ENCODE measurements at places on chromosomes 2 and 18. TPM values are rescaled to one million over a fixed set of nuclear protein-coding genes. Genes with fewer than 3 reads are reported as not detected.
A peak's percentile ranks its signal among the peaks of the same experiment; 100 is the strongest.

DNA sequence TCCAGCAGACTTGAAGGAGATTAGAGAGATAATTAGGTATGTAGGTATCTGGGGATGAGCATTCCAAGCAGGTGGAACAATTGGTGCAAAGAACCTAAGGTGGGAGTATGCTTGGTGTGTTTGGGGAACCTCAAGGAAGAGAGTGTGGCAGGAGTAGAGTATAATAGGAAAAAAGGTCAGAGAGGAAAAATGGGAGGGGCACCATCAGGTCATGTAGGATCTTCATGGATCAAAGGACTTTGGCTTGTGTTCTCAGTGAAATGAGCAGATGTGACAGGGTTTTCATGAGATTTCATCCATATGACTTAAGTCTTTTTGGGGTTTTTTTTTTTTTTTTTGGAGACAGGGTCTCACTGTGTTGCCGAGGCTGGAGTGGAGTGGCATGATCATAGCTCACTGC, 47.3 kb downstream of the RBBP8 start:
- no peak for DNase-seq
- no peaks in the 10 kb centered on the region for H3K27me3 ChIP-seq
- H3K4me3 ChIP-seq, result no peak overlapping the region
- H3K36me3 ChIP-seq, result peaks cover 37% of the 10 kb centered on the region
- H3K4me1 ChIP-seq, result peaks cover 19% of the 10 kb centered on the region

DNA sequence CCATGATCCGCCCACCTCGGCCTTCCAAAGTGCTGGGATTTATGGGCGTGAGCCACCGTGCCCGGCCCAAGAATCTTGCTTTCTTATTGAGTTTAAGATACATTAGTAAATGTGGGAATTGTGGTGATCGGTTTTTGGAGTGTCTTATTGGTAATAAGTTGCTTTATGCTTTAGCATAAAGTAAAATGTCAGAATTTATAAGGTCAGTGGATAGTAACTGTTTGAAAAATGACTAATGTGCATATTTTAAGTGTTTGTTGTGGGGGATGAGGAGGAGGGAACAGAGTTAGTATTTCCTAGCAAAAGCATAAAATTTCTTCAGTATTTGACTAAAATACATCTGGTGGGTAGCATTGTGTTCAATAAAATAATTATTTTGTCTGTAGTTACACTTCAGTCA, 77.4 kb downstream of the SLC39A10 start:
- no peak for DNase-seq
- no peak overlapping the region for H3K4me3 ChIP-seq
- H3K4me1 ChIP-seq, result no peaks in the 10 kb centered on the region
- no peaks in the 10 kb centered on the region for H3K27me3 ChIP-seq

- peaks cover 71% of the 10 kb centered on the region for H3K4me1 ChIP-seq
- H3K36me3 ChIP-seq, result peaks cover 58% of the 10 kb centered on the region
- peak within 1 kb of the TSS; percentile 93 for H3K4me3 ChIP-seq
- peak; percentile 57 for DNase-seq
- H3K27me3 ChIP-seq, result no peaks in the 10 kb centered on the region
- H3K27ac ChIP-seq, result peak within 1 kb of the TSS; percentile 100
These were observed at the start of gene CTLA4 for GRCh38 chr2:203867561-203868200. CTLA4 (plus strand) TSS chr2:203867771; CDS start chr2:203867943, 172 bp downstream.

Gene C2orf66
- 0.25 TPM for total RNA-seq

DNA sequence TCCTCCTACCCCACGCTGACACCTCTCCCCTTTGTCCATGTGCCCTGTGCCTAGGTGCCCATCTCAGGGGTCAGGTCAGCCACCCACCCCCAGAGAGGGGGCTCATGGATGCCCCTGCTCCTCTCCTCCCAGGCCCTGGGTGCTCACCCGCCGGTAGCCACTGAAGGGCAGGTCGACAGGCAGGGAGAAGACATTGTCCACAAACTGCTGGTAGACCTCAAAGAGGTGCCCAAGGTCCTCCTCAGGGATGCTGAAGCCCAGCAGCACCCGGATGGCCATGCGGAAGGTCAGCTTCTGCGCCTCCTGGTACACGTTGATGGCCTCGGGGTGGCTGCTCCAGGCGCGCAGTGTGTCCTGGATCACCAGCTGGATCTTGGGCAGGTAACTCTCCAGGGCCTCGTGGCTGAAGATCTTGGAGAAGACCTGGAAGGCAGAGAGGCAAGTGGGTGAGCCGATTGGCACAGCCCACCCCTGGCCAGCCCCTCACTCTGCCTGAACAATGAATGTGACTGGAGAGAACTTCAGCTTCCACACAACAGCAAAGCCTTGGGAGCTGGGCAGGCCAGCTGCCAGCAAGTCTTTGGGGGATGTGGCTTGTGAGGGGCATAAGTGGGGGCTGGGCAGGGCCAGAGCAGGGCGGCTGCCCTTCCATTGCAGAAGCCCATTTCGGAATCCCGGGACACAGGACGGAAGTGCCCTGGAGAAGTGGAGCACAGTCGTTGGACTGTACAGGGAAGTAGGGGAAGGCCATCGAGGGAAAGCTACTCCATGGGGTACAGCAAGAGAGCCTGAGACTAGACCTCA, 12.5 kb downstream of the CYP26B1 start:
- no peaks in the 10 kb centered on the region for H3K4me1 ChIP-seq
- DNase-seq, result no peak
- H3K27ac ChIP-seq, result no peak overlapping the region
- no peak overlapping the region for H3K4me3 ChIP-seq
- H3K36me3 ChIP-seq, result no peaks in the 10 kb centered on the region
- H3K27me3 ChIP-seq, result peaks cover 5% of the 10 kb centered on the region

GRCh38 chr2:118536306-118536705, 311.1 kb downstream of the EN1 start:
- no peak overlapping the region for H3K27ac ChIP-seq
- DNase-seq, result no peak
- no peaks in the 10 kb centered on the region for H3K27me3 ChIP-seq
- H3K36me3 ChIP-seq, result no peaks in the 10 kb centered on the region
